ENCODE measurements at places on chromosomes 2 and 18. TPM values are rescaled to one million over a fixed set of nuclear protein-coding genes. Genes with fewer than 3 reads are reported as not detected.

The SCN7A gene
- total RNA-seq, result 4.3 TPM

The ACVR1C gene
- not detected for total RNA-seq

The IL18R1 gene
- total RNA-seq, result 7.5 TPM

The RFX8 gene
- 0.12 TPM for total RNA-seq

The GALR1 gene
- not detected for total RNA-seq

The SERPINB4 gene
- not detected for total RNA-seq

The CETN1 gene
- not detected for total RNA-seq

The NPPC gene
- not detected for total RNA-seq
